CD4-positive, alpha-beta T cell treated with Interleukin-10 for 1 hour (primary cell): ENCODE measurements at places on chromosomes 2 and 18.
A peak's percentile ranks its signal among the peaks of the same experiment; 100 is the strongest.

- no peak for DNase-seq
These were observed 27.7 kb downstream of the ITGA6 start for GRCh38 chr2:172455121-172455515.

- DNase-seq, result no peak
These were observed 328.2 kb upstream of the CNTNAP5 start for GRCh38 chr2:123696799-123697410.

- no peak for DNase-seq
These were observed 150.7 kb downstream of the CTIF start for GRCh38 chr18:48689548-48689947.

DNA sequence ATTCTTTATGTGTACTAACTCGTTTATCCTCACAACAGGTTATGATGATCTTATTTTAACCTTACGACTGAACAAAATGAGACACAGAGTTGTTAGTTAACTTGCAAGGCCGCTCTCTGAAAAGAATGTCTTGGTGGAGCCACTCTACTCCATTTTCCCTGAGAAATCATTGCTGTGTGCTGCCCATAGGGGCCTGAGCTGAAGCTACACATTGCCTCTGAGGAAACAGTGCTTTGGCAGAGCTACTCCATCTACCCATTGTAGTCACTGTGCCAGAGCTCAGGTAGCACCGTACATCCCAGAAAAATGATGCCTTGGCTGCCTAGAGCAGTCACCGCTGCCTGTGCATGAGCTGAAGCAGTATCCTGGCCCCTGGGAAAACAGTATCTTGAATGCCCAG lies 61.6 kb downstream of the GULP1 start:
- DNase-seq, result no peak

DNA sequence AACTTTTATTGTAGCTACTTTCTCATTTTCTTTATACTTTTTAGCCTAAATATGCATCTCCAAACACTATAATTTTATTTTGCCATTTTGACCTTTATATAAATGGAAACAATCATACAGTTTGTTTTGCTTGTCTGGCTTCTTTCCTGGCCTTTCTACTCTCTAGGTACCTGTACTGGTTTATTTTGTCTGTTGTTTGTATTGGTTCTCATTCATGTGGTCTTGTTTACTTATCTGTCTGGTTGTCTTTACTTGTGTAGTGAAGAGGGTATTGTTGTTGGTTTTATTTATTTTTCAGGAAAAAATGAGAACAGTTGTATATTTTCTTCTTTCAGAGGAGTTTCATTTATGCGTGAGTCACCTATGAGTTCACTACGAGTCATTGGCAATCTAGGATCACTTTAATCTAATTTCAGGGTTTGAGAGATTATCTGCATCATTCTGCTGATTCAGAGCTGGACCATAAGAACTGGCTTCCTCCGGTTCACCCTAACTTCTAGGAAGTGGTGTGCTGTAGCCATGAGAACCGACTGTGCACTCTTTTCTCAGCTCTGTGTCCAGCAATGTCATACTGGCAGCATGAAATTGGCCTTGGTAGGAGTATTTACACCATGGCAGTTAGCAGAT lies 33.1 kb upstream of the HDAC4 start:
- no peak for DNase-seq

DNA sequence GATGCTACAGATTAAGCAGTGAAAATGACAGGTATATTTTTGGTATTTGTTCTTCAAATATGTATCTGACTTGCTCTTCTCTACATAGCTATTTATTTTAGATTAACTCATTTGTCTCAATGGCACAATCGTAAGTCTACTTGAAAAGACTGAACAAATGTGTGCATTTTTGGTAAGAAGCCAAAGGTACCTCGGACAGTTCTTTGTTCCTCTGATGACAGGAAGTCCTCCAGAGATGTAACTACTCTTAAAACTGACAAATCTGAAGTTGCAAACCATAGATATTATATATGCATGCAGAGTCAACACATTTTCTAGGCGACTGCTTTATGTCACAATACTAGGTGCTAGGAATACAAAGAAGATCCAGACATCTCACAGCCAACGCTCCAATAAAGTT lies 36.7 kb downstream of the NDUFAF7 start:
- no peak for DNase-seq

GRCh38 chr2:9641641-9642040 lies 10.8 kb upstream of the YWHAQ start:
- peak; percentile 42 for DNase-seq

DNA sequence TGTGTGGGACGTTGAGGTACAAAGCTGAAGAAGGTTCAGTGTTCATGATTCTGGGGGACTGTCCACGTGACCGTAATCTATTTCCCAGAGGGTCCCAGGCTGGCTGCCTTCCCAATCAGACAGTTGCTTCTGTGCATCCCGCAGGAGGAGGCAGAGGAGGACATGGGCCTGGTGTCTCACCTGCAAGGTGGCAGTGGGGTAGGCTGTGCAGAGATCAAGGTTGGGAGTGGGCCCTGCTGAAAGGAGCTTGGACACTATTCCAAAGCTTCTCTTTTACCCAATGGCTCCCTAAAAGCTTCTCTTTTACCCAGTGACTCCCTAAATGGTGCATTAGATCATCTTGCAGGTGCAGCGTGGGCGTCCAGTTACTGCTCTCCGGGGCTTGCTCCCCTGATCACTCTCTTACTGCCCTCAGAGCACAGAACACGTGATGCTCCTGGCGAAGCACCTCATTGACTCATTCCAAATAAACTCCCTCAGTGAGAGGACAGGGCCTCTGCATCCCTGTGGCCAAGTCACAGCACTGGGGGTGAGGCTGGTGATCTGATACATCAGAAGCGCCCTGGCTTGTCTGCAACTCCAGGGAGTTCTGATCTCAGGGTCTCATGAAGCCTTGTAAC lies 41.5 kb downstream of the RNF144A start:
- no peak for DNase-seq

DNA sequence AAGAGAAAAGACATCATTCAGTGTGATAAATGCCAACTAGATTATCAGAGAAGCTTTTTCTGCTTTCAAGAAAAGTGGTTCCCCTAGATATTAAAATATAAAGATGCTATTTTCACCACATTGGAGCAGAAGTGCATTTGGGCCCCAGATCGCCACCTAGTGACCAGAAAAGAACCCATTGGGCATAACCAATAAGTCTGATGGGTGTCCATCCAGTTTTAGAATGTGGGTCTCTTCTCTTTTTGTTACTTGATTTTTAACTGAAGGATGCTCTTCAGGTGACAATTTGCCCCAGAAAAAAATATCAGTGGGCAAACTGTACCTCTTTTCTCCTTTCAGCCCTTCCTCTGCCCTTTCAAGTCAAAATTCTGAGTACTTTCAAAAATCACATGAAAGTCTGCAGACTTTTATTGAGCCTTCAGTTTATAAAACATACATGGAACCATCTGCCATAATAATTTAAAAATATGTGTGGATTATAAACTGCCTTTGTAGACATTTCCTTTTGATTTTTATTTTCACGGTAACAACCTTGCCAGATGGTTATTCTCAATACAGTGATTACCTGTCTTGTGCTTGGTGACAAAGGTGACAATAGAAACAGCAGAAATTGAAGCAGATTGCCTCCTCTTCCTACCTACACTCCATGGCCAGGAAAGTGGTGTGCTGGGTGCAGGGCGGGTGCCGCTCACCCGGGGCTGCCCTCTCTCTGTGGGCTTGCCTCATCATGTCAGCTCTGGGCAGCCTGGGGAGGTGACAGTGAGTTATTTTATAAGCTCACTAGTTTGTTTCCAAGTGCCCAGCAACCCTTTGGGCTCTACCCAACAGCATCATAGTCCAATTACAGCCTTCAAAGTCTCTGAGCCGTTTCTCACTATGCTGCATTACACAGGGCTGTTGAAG lies 124.5 kb downstream of the DCDC2C start:
- no peak for DNase-seq
